Stimulated activated CD4-positive, alpha-beta T cell treated with anti-CD3 and anti-CD28 coated beads, Interleukin-2, amount 100 ng/mL, for 24 hours (primary cell): ENCODE measurements at places on chromosomes 3 and 15.
A peak's percentile ranks its signal among the peaks of the same experiment; 100 is the strongest.

- DNase-seq = no peak
Measured at GRCh38 chr3:116386168-116386567, 59.1 kb downstream of the LSAMP start.

DNA sequence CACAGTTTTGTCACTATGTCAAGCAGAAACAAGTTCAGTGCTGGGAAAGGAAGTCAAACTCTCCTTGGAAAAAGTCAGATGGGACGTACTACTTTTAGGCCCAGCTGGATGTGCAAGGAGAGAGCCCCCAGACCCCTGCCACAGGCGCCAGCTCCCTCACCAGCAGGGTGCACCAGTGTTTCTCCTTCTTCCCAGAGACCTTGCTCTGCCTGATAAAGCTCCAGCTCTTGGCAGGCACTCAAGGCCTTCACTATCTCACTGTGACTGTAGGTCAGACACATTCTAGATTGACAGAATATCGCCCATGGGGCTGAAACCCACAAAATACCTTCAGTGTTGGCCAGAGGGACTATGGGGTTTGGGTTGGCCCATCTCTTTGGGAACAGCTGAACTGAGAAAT, 54.8 kb upstream of the CHRNB4 start:
- no peak for DNase-seq

- DNase-seq = no peak
Measured at GRCh38 chr15:66126031-66126441, 127.5 kb downstream of the MEGF11 start.

DNA sequence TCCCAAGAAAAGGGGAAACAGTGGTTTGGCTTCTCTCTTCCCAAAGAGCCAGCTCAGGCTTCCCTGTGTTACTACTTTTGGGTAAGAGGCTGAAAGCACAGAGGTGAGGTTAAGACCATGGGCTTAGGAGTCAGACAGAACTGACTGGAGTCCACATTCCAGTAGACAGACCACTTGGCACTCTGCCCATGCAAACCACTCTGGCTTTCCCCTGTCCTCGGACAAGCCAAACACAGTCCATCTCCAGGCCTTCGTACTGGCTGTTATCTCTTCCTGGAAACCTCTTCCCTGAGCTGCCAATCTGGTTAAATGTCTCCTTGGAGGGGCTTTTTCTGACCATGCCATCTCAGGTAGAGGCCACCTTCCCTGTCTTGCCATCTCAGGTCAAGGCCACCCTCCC, 53.1 kb upstream of the FAM3D start:
- no peak for DNase-seq

GRCh38 chr3:55591888-55592287, 104.8 kb upstream of the WNT5A start:
- no peak for DNase-seq

GRCh38 chr15:91632176-91632575, 221.3 kb upstream of the SLCO3A1 start:
- no peak for DNase-seq

- DNase-seq = no peak
Measured at GRCh38 chr15:58146749-58147148, 8.6 kb downstream of the AQP9 start.

DNA sequence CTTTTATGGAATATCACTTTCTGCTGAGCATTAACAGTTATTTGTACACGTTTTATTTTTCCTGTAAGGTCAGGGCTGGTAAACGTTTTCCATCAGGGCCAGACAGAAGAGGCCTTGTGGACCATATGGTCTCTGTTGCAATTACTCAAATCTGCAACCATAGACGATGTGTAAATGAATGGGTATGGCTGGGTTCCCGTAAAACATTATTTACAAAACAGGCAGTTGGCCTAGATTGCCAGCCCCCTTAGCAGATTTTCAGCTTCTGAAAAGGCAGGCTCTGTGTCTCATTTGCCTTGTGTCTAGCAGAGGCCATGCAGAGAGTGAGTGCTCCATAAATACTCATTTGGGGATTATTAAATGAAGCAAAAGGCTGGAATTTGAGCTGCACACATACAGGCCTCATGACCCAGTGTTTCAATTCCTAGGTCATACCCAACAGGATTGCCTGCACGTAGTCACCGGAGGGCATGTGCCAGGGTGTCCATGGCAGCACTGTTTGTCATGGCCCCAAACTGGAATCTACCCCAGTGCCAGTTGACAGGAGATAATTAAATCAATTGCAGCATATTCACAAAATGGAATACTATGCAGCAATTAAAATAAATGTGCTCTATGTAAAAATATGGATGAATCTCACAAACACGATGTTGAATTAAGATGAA, 51.3 kb downstream of the GPD1L start:
- DNase-seq = no peak

- DNase-seq = no peak
Measured at GRCh38 chr3:148789146-148789545, 38.5 kb upstream of the CPB1 start.

DNA sequence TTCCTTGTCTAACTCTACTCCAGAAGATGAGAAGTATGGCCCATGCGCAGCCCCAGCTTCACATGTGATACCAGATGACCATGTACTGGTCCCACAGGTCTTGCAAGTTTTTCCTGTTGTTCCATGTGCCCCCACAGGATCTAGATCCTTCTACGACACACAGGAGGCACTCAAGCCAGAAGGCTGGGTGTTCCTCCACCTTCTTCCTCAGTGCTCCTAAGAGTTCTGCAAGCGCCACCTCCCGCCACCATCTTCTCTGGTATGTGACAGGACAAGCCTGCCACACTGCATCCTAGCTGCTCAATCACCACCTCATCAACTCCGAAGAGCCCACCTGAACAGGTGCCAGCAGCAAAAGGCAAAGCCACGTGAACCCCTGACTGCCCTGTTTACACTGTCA, 43.1 kb downstream of the XXYLT1 start:
- no peak for DNase-seq

GRCh38 chr15:79168922-79169456, 78.4 kb upstream of the RASGRF1 start:
- no peak for DNase-seq

DNA sequence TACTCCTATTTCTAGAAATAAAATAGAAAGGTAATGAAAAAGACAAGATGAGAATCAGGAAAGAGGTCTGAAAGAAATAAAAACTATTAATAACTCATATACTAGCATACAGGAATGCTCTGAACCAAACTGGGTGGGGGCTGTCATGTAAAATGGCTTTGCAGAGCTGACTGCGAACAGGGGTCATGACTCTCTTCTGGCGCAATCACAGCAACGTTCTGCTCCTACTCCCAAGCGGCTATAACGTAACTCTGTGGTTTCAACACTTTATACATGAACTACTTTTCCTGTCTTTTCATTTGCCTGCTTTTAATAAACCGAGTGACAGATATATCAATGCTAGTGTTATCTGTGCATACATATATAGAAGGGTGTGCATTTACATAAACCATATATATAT, 116.7 kb downstream of the DLG1 start:
- no peak for DNase-seq

- no peak for DNase-seq
Measured at GRCh38 chr3:189848395-189849040, 217.3 kb downstream of the TP63 start.

GRCh38 chr15:97234851-97235610, 725.5 kb upstream of the ARRDC4 start:
- DNase-seq = peak; percentile 43

- no peak for DNase-seq
Measured at GRCh38 chr3:27521179-27521871, 37.1 kb upstream of the SLC4A7 start.

DNA sequence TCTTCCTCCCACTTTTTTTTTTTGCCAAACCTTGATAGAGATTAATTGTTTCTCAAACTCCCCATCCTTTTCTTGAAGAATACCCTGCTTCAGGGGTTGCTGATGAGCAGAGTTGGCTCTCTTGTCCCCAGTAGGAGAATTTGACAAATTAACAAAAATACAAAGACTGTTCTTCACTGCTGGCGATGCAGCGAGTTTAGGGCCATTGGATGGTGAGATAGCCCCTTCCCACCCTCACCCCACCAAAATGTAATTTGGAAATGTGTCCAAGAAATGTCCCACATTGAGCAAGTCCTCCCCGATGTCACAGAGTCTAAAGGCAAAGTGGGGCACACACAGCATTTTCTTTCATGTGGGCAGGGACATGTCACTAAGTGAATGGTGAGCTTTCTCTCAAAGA, 136.0 kb upstream of the RARB start:
- no peak for DNase-seq

GRCh38 chr3:62167566-62168262, 205.6 kb downstream of the FEZF2 start:
- no peak for DNase-seq

- DNase-seq = no peak
Measured at GRCh38 chr3:126205717-126206655, 25.6 kb upstream of the ALDH1L1 start.

DNA sequence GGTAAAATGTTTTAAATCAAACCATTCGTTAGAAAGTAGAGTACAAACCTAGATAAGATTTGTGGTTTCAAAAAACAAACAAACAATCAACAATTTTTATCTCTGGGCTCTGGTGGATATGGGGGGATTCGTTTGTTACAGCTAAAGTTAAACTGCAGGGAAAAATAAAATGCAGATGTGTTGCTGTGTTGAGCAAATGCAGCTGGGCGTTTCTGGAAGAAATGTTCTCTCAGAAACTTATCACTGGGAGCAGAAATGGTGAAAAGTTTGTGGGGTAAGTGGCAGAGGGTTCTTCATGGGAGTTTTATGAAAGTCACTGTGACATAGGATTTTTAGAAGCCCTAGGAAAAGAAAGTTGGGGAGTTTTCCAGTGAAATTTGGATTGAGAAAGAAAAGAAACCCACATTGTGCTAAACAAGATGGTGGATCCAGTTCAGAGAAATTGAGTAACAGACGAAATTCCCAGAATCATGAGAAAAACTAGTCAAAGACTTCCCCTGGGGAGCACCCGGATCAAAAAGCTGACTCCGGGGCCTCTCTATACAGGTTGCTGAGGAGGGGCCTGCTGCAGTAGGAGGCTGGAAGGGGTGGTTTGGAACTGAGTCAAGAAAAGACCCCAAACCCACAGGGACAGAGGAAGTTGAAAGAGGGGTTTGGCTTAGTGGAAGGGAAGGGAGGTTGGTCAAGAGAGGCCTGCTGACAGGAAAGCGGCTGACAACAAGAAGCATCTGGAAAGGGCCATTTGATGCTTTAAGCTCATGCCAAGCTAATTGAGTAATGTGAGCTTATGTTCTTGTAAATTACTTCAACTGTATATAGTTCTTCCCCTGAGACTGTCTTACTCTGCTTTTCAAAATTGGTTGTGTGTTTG, 108.7 kb downstream of the RARB start:
- DNase-seq = no peak

DNA sequence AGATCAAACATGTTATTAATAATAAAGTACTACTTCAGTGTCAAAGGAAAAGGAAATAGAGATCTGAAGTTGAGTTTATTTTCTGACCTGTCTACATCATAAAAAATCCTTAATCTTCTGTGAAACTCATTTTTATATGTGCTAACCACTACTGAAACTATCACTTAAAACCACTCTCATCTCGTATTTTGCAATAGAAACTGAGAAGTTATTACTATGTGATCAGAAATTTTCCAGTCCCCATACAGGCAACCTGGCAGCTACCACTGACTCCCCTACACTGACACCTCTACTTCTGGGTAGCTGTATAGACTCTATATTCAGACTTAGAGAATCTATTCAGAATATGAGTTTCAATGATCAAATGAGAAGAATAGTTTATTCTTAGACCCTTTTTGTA, 8.3 kb downstream of the HDGFL3 start:
- DNase-seq = peak; percentile 21

DNA sequence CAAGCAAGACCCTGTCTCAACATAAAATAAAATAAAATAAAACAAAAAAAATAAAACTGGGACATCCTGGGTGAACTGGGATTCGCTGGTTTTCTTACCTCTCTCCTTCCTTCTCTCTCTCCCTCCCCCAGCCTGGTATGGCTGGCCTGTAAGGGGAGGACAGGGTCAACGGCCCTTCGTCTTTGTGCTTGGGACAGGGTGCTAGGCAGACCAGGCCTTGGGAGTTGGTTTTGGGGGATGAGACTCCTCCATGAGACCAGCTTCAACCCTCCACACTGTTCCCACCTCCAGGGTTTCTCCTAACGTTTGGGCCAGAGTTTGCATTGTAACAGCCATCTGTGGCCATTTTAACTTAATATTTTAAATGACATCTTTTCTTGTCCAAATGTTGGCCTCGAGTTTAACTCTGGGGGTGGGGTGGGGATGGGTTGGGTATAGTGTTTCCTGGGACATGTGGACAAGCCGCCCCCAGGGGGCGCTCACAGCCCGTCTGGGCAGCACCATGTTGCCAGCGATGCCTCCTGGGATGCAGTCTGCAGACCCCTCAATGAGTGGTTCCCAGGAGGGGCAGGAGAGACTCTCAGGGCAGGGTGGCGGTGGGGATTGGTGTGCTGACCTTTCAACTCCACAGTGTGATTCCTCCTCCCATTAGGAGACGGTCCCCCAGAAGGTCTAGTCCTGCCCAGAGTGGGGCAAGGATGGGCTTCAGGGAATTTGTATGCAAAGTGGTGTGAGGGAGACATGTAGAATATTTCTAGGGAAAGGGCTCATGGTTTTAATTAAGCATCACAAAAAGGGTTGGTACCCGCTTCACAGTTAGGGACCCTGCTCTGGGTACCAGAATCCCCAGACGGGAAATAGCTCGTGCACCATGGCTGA, 37.7 kb upstream of the LCTL start:
- DNase-seq = peak; percentile 69

DNA sequence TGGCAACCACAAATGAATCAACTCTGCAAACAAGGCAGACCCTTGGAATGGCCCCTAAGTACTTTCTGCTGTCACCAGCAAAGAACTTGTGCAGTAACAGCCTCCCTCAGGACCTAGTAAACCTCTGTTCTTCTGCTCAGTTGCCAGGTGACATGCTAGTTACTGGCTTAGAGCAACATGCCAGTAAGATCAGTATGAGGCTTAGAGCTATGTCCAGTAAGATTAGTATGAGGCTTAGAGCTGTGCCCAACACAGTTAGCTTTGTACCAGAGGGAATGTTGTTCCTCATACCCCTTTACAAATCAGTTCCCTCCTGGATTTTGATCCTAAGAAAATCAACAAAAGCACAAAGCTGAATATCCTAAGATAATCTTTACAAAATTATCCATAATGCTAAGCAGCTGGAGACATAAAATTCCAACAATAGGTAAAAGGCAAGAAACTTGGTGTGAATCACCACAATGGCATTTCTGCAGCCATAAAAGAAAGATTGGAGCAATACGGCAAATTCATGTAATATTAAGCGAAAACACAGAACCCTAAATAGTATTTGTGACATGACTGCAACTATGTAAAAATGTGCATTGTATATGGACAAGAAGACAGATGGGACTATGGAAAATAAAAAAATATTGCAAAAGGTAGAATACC, 107.3 kb upstream of the LPP start:
- no peak for DNase-seq
